ENCODE measurements at places on chromosomes 4 and X. TPM values are rescaled to one million over a fixed set of nuclear protein-coding genes. Genes with fewer than 3 reads are reported as not detected.

Gene XG
- total RNA-seq: 4.7 TPM

Gene TRMT2B
- total RNA-seq: 13.4 TPM

Gene GLOD5
- not detected for total RNA-seq

DNA sequence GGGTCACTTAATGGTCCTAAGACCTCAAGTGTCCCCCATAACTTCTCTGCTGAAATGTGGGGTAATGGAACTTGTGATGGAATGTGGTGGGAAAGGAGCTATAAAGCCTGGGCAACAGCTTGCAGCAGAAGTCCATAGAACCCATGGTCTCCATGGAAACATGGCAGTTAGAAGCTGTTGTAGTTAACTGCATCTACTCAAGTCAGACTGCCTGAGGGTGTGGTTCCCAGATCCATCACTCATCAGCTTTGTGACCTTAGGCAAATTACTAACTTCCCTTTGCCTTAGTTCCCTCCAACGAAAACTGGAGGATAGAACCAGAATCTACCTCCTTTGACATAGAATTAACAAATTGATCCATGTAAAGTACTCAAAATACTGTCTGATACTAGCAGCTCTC lies 113.0 kb downstream of the SPATA18 start:
- no peak for DNase-seq

- no peak for DNase-seq
These were observed 1.9 kb downstream of the LGI2 start for GRCh38 chr4:25028851-25029250.

DNA sequence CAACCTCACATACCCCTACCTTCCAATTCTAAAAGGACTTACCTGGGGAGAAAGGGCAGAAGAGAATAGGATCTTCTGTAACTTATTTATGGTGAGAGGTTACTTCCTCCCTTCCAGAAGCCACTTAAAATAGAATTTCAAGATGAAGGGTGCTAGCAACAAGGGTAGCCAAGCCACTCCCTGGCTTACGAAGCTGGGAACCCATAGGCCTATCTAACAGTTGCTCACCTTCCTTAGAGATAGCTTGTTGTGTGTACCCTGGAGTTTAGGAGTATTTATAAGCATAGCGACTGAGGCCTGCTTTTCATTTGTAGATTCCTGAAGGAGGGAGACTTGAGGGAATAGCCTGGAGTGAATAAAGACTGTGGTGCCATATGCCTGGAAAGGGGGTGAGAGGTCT lies 28.9 kb downstream of the XK start:
- DNase-seq: no peak

DNA sequence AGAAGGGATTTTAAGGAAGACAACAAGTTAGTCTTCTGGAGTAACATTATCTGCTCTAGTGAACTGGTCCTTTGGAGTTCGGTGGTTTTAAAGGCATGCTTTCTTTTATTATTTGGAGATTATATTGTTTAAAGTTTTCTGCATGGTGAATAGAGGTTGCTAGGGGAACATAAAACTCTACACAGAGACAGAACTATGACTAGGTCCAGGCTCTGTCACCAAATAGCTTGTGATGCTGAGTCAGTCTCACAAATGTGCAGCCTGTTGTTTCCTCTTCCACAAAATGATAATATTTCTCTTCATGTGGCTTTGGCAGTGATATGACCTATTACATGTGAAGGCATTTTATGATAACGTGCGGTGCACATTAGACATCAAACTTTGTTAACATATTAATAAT lies 132.6 kb downstream of the PACRGL start:
- DNase-seq: peak; percentile 74

- DNase-seq: peak; percentile 19
These were observed 445.4 kb downstream of the BCOR start for GRCh38 chrX:39652336-39652735.

DNA sequence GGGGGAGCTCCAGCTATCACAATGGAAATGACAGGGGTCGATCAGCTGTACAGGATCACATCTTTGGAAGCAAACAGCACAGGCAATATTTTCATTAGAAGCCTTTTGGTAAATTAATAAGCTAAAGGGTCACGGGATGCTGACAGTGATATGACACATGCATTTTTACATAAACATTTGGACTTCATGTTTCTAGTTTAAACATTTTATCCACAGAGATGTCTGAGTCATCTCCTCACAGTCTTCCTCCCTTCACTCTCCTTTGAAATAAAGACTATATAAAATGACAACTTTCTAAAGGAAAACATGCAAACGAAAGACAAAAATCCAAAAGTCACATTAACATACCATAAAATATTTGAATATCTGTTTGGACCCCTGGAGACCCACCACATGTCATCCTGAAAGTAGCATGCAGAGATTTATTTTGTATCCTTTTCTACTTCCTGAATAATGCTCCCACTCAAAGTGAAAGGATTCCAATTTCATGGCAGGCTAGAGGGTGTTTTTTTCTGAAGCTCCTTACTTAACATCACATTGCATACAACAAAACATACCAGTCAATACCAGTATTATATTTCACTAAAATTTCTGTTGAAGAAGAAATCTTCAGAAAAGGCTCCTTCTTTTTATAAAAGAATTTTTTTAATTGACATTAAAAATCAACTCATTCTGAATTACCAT lies 200.1 kb upstream of the PPARGC1A start:
- DNase-seq: peak; percentile 65

DNA sequence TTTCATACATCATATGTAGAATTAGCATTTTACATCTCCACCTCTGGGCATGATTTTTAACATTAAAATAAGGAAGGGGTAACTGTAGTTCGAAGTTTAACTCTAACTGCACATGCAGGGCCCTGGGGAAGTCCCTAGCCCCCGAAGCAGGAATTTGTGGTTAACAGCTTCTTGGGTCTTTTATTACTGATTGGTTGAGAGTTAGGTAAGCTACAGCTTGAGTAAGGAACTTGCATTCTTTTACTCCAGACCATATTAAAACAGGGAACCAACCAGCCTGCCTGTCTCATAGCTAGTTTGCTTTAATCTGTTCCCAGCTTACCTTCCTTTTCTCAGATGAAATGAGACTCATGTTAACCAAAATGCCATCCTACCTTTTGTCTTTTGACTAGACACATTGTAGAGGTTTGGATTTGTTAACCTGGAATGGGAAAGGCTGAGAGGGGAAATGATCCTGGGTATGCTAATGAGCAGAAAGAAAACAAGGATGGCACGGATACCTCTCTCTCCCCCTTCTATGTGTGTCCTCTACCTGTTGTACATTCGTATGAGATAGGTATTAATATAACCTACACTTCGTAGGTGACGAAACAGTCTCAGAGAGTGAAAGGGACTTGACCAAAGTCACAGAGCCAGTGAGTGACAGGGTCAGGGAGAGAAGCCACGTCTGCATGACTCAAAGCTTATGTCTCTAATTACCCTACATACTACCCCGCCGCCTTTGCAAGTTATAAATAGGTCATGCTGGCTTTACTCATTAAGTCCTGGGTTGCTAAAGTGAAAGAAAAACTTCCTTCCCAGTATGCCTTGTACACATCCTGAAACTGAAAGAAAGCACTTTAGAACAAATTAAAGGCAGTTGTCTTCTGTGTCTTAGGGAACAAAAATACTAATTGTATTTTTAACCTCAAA lies 119.5 kb upstream of the AFF2 start:
- DNase-seq: no peak

- DNase-seq: no peak
These were observed 11.3 kb upstream of the SETD7 start for GRCh38 chr4:139567159-139567870.

Measured in fibroblast of villous mesenchyme (primary cell).